Mesothelial cell of epicardium (in vitro differentiated cells): ENCODE measurements at places on chromosomes 3 and 15. TPM values are rescaled to one million over a fixed set of nuclear protein-coding genes. Genes with fewer than 3 reads are reported as not detected.

DNA sequence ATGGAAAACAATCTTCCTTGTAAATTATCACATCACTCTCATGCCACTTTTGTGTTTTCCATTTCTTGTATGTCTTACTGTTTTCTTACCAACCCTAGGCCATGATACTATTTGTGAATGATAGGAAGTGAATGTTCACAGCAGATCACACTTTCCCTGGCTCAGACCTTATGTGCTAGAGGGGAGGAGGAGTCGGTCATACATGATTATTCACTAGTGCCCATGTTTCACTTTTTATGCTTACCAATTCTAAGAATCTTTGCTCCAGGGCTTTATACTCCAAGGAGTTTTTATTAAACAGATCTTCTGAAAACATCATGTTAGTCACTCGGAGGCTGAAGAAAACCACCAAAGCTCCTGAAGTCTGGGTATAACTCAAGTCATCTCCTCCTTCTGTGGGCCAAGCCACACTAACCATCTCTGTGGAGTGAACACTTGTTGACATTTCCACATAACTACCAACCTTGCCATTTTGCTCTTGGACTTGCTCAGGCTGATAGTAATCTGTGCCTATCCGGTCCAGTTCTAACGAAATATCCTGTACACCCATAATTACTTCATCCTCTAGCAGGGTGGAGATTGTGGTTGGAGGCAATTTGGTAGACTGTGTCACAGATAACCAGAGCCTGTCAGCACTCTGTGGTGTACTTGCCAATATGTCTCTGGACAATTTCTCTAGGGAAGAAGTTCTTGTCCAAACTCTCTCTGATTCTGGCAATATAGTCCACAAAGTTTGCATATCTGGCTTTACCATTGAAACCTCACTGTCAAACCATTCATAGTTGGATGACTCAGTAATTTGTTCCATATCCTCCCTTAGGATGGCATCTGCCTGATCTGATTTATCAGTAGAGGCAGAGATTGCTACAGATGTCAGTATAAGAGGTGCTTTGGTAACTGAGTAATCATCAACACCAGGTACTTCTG, 76.8 kb downstream of the IMPG2 start:
- no peaks in the 10 kb centered on the region for H3K27me3 ChIP-seq
- peaks cover 11% of the 10 kb centered on the region for H3K36me3 ChIP-seq
- DNase-seq = no peak
- no peak overlapping the region for H3K4me3 ChIP-seq

DNA sequence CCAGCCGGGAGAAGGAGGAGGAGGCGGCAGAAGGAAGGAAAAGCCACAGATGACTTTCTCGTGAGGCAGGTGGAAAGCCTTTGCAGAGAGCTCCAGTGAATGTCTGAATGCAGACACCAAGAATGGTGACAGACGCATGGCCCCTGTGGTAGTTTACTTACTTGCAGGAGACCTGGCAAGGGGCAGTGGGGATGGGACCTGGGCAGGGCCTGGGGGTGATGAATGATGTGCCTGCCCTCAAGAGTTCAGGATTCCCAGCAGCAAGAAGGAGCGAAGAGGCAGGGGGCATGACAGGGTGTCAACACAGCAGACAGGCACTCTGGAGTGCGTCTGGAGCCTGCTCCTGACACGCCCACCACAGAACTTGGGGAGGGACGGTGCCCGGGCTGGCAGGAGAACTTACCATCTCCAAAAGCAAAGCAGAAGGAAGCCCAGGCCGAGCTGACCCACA, 260.5 kb upstream of the LYSMD4 start:
- H3K4me1 ChIP-seq = peaks cover 26% of the 10 kb centered on the region
- H3K4me3 ChIP-seq = no peak overlapping the region
- H3K36me3 ChIP-seq = peaks cover 35% of the 10 kb centered on the region
- H3K27ac ChIP-seq = no peak overlapping the region
- no peaks in the 10 kb centered on the region for H3K27me3 ChIP-seq

DNA sequence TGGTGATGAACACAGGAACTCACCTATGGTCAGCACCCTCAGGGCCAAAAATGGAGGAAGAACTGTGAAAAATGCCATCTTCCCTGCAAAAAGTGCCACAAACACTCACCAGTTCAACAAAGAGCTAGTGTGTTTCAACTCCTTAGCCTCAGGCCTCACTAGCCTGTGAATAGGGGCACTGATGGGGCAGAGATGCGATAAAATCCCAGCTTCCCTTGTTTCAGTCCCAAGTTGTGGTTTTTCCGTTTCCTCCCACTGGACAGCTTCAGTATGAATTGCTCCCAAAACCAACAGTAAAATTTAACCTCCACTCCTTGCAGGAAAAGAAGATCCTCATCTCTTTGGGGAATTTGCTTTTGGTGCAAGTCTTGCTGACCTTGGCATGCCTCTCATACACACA, 117.4 kb upstream of the ADAMTS9 start:
- no peak overlapping the region for H3K4me3 ChIP-seq
- no peaks in the 10 kb centered on the region for H3K27me3 ChIP-seq
- no peak for DNase-seq
- H3K27ac ChIP-seq = no peak overlapping the region
- peaks cover 36% of the 10 kb centered on the region for H3K4me1 ChIP-seq
- no peaks in the 10 kb centered on the region for H3K36me3 ChIP-seq

DNA sequence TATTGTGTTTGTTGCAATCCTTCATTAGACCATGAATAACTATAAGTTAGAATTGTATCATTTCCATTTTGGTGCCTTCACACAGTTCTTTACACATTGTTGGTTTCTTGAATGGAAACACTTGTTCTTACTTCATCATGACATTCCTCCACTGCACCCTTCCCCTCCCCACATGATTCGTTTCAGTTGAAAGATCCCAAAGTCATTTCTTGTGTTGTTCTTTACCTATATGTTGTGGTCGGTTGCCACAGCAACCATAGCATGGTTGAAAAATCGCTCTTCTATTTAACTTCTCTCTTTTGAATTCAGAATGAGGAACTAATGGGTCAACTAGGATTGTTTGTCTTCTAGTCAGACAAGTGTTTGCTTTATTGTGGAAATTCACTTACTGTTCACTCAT, 103.3 kb downstream of the IL1RAP start:
- no peaks in the 10 kb centered on the region for H3K36me3 ChIP-seq
- H3K4me1 ChIP-seq = peaks cover 23% of the 10 kb centered on the region
- no peak overlapping the region for H3K4me3 ChIP-seq
- no peaks in the 10 kb centered on the region for H3K27me3 ChIP-seq

DNA sequence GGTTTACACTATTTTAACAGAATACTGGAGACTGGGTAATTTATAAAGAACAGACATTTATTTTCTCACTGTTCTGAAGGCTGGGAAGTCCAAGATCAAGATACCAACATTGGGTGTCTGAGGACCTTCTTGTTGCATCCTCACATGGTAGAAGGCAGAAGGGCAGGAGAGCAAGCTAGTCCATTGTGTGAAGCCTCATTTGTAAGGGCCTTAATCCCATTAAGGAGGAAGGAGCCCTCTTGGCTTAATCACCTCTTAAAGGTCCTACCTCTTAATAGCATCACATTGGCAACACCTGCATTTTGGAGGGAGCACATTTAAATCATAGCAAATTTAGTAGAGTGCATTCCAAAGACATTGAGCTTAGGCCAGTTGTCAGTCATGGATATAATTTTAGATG, 26.2 kb downstream of the UBE2Q2 start:
- peaks cover 2% of the 10 kb centered on the region for H3K4me1 ChIP-seq
- H3K36me3 ChIP-seq = peaks cover 20% of the 10 kb centered on the region
- no peak overlapping the region for H3K27ac ChIP-seq
- no peaks in the 10 kb centered on the region for H3K27me3 ChIP-seq
- no peak overlapping the region for H3K4me3 ChIP-seq

DNA sequence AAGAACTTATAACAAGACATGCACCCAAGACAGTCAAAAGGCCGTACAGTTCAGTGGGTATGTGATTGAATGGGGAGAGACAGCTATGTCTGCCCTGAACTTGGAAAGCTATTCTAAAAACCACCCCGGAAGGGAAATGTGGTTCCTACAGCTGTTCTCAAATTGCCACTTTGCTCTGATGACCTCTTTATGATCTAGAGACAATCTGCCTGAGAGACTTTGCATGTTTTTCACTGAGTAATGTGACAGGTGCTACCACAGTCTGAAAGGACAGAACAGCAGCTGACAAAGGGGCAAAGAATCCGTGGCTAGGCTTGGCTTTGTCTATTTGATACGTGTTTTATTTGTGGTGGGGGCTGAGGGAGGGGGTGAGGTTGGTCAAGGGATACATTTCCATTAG, 148.3 kb upstream of the NPHP3 start:
- no peaks in the 10 kb centered on the region for H3K36me3 ChIP-seq
- DNase-seq = no peak
- H3K4me3 ChIP-seq = no peak overlapping the region
- H3K4me1 ChIP-seq = no peaks in the 10 kb centered on the region

DNA sequence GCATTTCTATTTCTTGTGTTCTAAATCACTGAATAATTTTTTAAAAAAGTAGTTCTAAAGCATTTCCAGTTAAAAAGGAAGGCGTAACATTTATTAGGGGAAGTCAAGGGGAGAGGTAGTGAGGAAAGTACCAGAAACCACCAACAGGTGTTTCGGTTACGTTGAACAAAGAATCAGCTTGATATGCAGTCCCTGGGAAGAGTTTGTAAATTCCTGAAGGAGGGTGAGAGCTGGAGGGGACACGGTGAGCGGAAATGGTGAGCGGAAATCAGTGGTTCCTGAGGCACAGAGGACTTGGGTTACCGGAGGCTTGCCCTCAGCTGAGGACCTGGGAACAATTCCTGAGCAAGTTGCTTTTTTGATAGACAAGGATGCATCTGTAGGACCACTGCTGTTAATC, 17.8 kb downstream of the MAP2K1 start:
- no peak for DNase-seq
- peak overlapping the region; percentile 57 for H3K27ac ChIP-seq
- no peaks in the 10 kb centered on the region for H3K36me3 ChIP-seq
- H3K4me3 ChIP-seq = no peak overlapping the region
- peaks cover 12% of the 10 kb centered on the region for H3K4me1 ChIP-seq
- no peaks in the 10 kb centered on the region for H3K27me3 ChIP-seq

DNA sequence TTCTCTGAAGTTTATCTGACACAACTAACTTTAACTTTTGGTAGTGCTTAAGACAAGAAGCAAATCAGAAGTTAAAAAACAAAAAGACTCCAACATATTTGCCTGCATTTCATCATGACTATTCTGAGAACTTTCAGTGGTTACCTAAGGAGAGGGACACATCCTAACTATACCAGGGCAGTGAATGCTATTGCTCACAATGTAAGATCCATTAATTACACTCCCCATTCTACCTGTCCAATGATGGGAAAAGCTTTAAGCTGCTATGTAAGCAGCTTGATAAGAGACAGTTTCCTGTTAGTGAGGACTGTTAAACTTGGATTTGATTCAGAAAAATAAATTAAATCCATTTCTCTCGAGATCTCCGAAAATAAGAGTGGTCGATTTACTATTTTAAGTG, 37.5 kb downstream of the SERPINI1 start:
- peaks cover 23% of the 10 kb centered on the region for H3K27me3 ChIP-seq
- no peak for DNase-seq
- H3K4me1 ChIP-seq = peaks cover 17% of the 10 kb centered on the region
- H3K27ac ChIP-seq = no peak overlapping the region
- H3K36me3 ChIP-seq = no peaks in the 10 kb centered on the region

- peak overlapping the region; percentile 51 for H3K27ac ChIP-seq
- H3K4me3 ChIP-seq = no peak overlapping the region
- H3K4me1 ChIP-seq = peaks cover 34% of the 10 kb centered on the region
- H3K27me3 ChIP-seq = no peaks in the 10 kb centered on the region
- H3K36me3 ChIP-seq = no peaks in the 10 kb centered on the region
These were observed 243.2 kb upstream of the NR2F2 start for GRCh38 chr15:96087180-96087884.

- H3K27me3 ChIP-seq = no peaks in the 10 kb centered on the region
- no peak for DNase-seq
- H3K4me3 ChIP-seq = no peak overlapping the region
- H3K36me3 ChIP-seq = no peaks in the 10 kb centered on the region
These were observed 996.0 kb downstream of the OTOL1 start for GRCh38 chr3:162492446-162493081.

GRCh38 chr3:30518181-30518864, 88.1 kb upstream of the TGFBR2 start:
- H3K27ac ChIP-seq = no peak overlapping the region
- peaks cover 3% of the 10 kb centered on the region for H3K4me1 ChIP-seq
- no peaks in the 10 kb centered on the region for H3K36me3 ChIP-seq
- H3K4me3 ChIP-seq = no peak overlapping the region

- DNase-seq = no peak
- no peak overlapping the region for H3K27ac ChIP-seq
- no peaks in the 10 kb centered on the region for H3K27me3 ChIP-seq
- H3K36me3 ChIP-seq = peaks cover 1% of the 10 kb centered on the region
- H3K4me3 ChIP-seq = no peak overlapping the region
- H3K4me1 ChIP-seq = peaks cover 8% of the 10 kb centered on the region
These were observed 278.4 kb downstream of the GBE1 start for GRCh38 chr3:81483046-81483445.

GRCh38 chr15:31489281-31489680, 162.6 kb downstream of the KLF13 start:
- peaks cover 38% of the 10 kb centered on the region for H3K27me3 ChIP-seq
- no peak for DNase-seq
- no peak overlapping the region for H3K4me3 ChIP-seq
- peaks cover 2% of the 10 kb centered on the region for H3K36me3 ChIP-seq
- H3K4me1 ChIP-seq = no peaks in the 10 kb centered on the region

- peaks cover 26% of the 10 kb centered on the region for H3K4me1 ChIP-seq
- DNase-seq = no peak
- peaks cover 22% of the 10 kb centered on the region for H3K36me3 ChIP-seq
- H3K27me3 ChIP-seq = peaks cover 45% of the 10 kb centered on the region
- peak overlapping the region; percentile 68 for H3K27ac ChIP-seq
- peak overlapping the region; percentile 76 for H3K4me3 ChIP-seq
These were observed 314 bp upstream of the TMED3 start for GRCh38 chr15:79310612-79310984.

DNA sequence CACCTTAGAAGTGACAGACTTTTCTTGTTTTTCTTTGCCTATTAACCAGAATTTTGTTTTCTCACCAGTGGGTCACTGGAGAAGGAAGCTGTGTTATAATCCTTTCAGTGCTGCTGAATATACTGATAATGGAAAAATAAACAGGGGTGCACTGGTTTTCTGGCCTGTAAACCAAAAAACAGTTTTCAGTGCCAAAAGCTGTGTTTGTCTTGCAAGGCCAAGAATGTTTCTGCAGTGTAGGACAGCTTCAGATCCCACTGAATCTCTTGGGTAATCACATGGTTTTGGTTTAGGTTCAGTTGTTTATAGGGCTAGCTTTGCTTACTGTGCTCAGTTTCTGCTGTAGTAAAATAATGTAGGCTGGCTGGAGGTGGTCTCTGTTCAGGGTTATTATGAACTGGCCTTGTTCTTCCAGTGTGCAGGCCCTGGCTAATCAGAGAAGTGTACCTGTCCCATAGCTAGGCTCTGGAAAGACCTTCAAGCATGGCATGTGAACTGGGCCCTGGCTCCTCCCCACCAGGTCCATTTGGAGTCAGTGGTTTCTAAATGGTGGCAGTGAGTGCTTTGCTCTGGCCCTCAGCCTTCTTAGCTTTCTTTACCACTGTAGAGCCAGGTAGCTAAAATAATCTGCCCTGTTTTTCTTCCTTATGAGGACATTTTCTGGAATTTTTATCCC, 18.7 kb downstream of the PDE8A start:
- no peak overlapping the region for H3K27ac ChIP-seq
- no peaks in the 10 kb centered on the region for H3K27me3 ChIP-seq
- DNase-seq = no peak
- no peak overlapping the region for H3K4me3 ChIP-seq

- no peaks in the 10 kb centered on the region for H3K27me3 ChIP-seq
- no peaks in the 10 kb centered on the region for H3K4me1 ChIP-seq
- H3K4me3 ChIP-seq = no peak overlapping the region
- H3K27ac ChIP-seq = no peak overlapping the region
- DNase-seq = no peak
- peaks cover 2% of the 10 kb centered on the region for H3K36me3 ChIP-seq
These were observed 40.9 kb downstream of the AKAP13 start for GRCh38 chr15:85421116-85421925.

Gene REC114
- not detected in 3 replicates for total RNA-seq

Gene CDC25A
- 12.1 to 13.1 TPM (median 13.0 TPM) in 3 replicates for total RNA-seq

Gene FMN1
- 1.1 to 1.6 TPM (median 1.2 TPM) in 3 replicates for total RNA-seq

Gene RNF168
- 19.5 to 21.3 TPM (median 21.0 TPM) in 3 replicates for total RNA-seq

Gene SPTBN5
- total RNA-seq = 2.1 to 2.7 TPM (median 2.3 TPM) in 3 replicates

Gene TM4SF1
- 39.2 to 52.2 TPM (median 43.5 TPM) in 3 replicates for total RNA-seq

Gene PDE8A
- 33.5 to 38.4 TPM (median 36.7 TPM) in 3 replicates for total RNA-seq
